CD4-positive, alpha-beta memory T cell (primary cell): ENCODE measurements at places on chromosomes 13 and 19. TPM values are rescaled to one million over a fixed set of nuclear protein-coding genes. Genes with fewer than 3 reads are reported as not detected.

DNA sequence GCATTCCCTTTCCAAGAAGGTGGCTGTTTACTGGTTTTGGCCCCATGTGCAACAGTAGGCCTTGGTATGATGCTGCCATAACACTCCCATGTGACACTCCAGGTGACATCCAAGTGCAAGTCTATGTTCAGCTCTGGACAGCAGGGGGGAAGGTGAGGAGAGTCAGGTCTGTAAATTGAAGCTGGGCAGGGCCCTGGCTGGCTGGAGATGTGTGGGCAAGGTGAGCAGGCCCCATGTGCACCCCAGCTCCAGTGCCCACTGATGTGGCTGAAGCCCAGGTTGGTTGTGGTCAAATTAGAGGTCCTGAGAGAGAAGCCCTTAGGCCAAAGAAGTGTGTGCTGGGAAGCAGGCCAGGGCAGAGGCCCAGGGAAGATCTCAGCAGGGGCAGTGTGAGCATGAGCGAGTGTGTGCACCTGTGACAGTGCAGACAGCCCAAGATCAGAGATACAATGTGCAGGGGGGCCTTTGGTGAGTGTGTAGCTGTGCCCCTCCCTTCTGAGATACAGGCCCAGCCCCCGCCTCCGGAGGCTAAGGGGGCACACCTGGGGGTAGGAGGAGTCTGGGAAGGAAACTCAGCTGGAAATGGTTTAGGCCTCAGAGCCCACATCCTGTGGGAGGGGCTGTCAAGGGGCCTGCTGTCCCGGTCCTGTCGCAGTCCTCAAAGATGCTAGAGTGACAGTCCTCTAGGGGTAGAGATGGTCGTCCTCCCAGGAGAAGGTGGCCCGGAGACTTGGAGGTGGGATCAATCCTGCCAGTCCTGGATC is 18.6 kb downstream of the DEDD2 start:
- peak; percentile 85 for DNase-seq

DNA sequence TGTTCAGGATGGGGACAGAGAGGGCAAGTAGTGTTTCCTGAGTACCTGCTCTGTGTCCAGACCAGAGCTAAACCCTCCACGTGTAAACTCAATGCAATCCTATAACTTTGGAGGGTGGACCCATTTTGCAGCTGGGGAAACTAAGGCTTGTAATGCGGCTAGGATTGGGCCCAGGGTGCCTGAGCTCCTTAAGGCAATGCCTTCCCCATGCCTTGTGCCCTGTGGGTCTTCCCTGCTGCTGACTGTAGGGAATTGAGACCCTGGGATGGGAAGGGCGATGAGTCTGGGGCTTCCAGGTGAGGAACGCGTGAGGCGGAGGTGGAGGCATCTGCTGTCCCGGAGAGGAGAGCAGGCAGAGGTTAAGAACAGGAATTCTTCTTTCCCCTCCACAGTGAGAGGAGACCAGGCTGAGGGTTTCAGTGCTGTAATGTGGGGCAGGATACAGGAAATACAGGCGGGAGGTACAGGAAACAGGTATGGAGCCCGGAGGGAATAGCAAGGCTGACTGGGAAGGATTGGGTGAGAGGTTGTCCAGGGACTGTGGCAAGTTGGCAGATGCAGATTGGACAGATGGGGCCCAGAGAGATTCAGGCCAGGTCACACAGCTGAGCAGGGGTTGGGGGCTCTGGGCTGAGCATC is 19.2 kb downstream of the SLC27A1 start:
- no peak for DNase-seq

DNA sequence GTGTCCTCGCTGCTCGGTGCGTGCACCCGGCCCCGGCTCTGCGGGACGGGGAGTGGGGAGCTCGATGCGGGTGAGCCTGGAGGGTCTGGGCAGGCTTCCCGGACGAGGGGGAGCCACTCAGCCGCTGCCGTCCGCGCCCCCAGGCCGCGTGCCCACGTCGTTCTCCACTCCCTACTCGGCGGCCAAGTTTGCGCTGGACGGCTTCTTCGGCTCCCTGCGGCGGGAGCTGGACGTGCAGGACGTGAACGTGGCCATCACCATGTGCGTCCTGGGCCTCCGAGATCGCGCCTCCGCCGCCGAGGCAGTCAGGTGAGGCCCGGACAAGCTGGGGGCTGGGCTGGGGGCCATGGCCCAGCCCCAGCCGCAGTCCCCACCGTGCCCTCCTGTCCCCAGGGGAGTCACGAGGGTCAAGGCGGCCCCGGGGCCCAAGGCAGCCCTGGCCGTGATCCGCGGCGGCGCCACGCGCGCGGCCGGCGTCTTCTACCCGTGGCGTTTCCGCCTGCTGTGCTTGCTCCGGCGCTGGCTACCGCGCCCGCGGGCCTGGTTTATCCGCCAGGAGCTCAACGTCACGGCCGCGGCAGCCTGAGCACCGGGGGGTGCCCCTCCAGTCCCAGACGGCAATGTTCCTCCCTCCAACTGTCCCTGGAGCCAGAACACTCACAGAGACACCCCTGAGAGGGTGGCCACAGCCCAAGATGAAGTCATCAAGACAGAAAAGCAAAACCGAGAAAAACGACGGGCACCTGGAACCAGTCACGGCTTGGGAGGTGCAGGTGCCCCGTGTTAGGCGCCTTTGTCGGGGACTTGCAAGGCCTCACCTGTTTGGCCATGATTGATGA is 2.5 kb upstream of the RPL36 start:
- DNase-seq = no peak

DNA sequence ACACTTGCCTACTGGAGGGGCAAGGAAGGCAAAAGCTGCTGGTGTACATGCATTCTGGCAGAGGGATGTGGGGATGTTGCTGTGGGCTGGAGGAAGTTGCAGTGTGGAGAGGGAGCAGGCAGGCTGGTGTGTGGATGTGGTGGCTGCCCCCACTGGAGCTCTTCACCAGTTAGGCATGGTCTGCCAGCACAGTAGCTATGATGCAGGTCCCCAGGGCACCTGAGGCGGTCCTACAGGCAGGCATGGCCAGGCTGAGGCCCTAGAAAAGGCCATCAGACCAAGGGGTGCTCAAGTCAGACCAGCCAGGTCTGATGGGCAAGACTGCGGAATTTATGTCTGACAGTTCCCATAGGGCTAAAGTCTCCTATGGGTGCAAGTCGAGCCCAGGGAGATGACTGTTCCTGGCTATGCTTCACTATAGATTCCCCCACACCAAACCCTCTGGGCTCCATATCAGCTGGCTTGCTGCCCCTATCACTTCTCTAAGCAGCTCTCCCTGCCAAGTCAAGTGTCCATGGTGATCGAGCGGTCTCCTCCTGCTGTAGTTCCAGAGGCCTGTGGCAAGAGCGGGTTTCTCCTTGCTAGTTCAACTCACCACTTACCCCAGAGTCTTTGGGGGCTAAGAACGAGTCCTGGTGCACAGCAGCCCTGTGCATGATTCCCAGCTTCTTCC is 473.1 kb downstream of the TDRD3 start:
- no peak for DNase-seq

- peak; percentile 72 for DNase-seq
Measured at GRCh38 chr19:12639901-12640613, 26.5 kb downstream of the MAN2B1 start.

GRCh38 chr13:110685305-110686020 is 20.5 kb downstream of the CARS2 start:
- DNase-seq = no peak

DNA sequence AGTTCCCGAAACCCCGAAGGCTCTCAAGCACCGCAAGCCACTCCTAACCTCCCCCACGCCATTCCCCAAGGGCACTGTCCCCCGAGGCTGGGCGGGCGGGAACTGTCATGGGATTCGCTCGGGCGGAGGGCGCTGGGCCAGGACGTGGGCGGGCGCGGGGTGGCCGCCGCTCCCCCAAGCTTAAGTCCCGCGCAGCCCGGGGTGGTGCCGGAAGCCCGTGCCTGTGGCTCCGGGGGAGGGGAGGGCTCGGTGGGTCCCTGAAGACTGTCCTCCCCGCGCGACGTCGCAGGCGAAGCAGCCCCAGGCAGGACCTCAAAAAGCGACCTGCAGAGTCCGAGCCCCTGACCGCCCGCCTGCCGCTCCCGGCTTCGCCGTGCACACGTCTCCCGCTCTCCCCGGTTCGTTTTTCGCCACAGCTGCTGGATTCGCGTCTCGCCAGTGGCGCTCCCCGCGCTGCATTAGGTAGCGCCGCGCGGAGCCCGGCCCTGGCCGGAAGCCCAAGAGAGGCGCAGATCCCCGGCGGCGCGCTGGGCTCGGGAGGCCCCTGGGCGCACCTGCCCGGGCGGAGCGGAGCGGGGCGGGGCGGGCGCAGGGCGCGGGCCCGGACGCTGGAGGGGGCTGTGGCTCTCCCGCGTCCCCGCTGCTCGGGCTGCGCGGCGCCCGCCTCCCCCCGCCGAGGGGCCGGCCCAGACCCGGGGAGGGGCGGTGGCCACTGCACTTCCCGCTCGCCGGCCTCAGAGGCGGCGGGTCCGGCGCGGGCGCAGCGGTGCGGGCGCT is at the start of gene FARP1:
Gene FARP1, plus strand, starts transcription at position 715 of the 777 bp plus-strand sequence. CDS start 70,149 bp downstream, outside the sequence.
- DNase-seq = no peak

GRCh38 chr13:45926741-45927140 is 75.2 kb upstream of the SIAH3 start:
- no peak for DNase-seq

DNA sequence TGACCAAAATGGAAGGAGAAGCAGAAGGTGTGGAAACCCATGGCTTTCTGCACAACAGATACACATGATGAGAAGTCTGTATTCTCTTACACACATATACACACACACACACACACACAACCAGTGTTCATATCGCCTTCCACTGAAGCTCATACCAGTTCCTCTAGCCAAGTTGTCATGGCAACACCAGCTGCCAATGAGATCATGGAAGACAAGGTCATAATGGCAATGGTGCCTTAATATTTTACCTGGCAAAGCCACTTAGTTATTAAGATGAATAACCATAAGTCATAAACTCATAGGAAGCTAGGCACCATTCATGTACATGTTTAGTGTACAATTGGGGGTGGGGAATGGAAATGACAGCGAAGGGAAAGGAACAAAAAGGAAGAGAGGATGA is 2.6 kb upstream of the DHRS12 start:
- peak; percentile 74 for DNase-seq

DNA sequence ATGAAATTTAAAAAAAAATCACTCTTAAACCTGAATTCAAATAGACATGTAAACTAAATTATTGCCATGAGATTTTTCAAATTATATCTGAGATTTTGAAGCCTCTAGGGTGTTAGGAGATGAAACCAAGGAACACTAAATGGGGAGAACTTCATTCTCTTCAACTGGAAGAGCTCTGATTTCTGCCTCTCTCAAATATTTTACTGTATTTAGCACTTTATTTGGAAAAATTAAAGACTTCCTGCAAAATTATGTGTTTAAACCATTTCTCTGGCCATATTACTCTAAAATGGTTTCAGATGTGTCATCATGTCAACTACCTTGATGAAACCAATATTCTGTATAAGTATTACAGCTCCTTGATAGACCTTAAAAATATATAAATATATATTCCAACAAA is 1571.6 kb upstream of the PRR20A start:
- DNase-seq = no peak

- DNase-seq = no peak
Measured at GRCh38 chr13:52785739-52786138, 46.1 kb upstream of the CNMD start.

- DNase-seq = peak; percentile 45
Measured at GRCh38 chr13:73715911-73716510, 418.2 kb downstream of the KLF12 start.

- no peak for DNase-seq
Measured at GRCh38 chr13:24038405-24038804, 122.1 kb upstream of the SPATA13 start.

- DNase-seq = no peak
Measured at GRCh38 chr13:31908696-31909411, 122.7 kb upstream of the FRY start.

GRCh38 chr19:40933025-40933424 is 51.0 kb upstream of the CYP2A7 start:
- no peak for DNase-seq

DNA sequence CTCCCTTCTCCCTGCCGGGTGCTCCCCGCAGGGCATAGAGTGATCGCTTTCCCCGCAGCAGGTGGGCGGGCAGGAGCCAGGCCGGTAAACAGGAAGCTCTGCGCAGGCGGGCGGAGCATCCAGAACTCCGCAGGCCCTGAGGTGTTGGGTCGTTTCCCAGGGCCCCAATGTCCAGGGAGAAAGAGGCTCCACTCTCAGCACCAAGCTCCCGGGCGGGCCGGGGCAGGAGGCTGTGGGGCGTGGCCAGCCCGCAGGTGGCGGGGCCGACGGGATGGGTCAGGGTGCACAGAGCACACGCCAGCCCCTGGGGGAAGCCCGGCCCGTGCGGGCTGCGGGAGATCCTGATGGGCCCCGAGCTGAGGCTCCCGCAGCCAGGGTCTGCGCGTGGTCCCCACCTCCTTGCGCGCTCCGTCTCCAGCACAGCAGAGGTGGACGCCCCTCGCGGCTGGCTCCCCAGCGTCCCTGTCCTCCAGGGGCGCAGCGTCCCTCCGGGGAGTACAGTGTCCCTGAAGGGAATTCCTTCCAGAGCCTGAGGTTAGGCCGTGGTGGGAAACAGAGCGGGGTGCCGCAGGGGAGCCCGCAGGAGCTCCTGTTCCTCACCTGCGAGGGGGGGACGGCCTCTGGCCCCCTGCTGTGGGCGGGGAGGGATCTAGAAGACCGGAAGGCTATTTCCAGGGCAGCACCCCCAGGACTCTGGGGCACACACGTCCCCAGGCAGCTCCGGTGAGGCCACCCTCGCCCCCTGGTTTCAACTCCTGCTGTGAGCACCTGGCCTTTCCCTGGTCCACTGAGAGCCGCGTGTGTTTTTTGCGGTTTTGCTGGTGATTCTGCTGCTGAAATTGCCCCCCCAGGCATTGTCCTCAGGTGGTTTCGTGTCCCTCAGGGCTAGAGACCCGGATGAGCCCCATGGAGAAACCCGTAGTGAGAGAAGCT is 12.2 kb downstream of the PIP5K1C start:
- DNase-seq = peak; percentile 33

DNA sequence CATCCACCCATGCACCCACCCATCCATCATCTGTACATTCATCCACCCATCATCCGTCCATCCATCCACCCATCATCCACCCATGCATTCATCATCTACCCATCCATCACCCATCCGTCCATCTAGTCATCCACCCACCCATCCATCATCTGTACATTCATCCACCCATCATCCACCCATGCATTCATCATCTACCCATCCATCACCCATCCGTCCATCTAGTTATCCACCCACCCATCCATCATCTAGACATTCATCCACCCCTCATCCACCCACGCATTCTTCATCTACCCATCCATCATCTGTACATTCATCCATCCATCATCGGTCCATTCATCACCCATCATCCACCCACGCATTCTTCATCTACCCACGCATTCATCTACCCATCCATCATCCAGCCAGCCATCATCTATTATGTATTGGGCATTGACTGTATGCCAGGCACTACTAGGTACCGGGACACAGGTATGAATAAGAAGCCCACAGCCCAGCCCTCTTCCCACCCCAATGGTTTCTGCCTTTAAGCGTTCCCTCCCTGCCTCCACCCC is 16.7 kb upstream of the GALP start:
- DNase-seq = no peak

- DNase-seq = no peak
Measured at GRCh38 chr19:49155820-49156346, 687 bp upstream of the HRC start.

Gene CBARP
- not detected for total RNA-seq

Gene LSR
- total RNA-seq = 45.8 TPM

Gene C19orf33
- not detected for total RNA-seq

Gene JOSD2
- 35.8 TPM for total RNA-seq

Gene IGLON5
- not detected for total RNA-seq
